ENCODE measurements at places on chromosomes 4 and X.

GRCh38 chrX:153609917-153610835 lies 11.2 kb upstream of the CCNQ start:
- DNase-seq, result peak; percentile 52

DNA sequence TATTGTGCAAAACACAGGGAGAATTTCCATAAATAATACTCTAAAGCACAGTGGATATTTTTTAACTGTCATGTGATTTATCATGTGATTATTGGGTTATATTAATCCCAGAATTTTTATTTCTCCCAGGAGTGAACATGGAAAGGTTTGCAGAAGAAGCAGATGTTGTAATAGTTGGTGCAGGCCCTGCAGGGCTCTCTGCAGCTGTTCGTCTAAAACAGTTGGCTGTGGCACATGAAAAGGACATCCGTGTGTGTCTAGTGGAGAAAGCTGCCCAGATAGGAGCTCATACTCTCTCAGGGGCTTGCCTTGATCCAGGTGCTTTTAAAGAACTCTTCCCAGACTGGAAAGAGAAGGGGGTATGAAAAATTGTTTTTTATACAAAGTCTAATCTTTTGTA lies 10.0 kb downstream of the ETFDH start:
- no peak for DNase-seq

GRCh38 chr4:142697320-142697719 lies 148.8 kb downstream of the INPP4B start:
- no peak for DNase-seq

DNA sequence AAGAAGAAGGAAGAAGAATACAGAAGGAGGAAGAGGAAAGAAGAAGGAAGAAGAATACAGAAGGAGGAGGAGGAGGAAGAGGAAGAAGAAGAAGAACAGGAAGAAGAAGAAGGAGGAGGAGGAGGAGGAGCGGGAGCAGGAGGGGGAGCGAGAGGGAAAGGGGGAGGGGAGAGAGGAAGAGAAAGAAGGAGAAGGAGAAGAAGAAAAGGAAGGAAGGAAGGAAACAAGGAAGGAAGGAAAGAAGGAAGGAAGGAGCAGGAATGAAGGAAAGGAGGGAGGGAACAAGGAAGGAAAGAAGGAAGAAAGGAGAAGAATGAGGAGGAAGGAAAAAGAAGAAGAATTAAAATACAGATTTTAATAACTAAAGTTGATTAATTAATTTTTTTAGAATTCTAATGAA lies 82.5 kb upstream of the PTPN13 start:
- DNase-seq, result no peak

- no peak for DNase-seq
These were observed 221.6 kb downstream of the AFAP1 start for GRCh38 chr4:7717946-7718490.

DNA sequence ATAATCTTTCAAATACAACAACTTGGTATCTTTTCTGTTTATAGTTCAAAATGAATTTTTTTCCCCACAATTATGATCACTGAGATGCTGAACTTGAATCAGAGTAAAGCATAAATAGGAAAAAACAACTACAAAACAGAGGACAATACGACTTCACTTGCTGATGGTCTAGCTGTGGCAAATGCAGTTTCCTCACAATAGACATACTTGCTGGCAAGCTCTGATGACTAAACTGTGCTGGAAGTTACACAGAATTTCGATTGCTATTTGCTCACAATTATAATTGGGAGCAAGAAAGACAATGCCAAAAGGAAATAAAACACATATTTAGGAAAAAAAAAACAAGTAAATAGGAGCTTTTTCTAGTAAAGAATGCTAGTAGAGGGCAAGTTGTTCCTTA lies 14.7 kb downstream of the VEGFC start:
- DNase-seq, result no peak

GRCh38 chr4:172055046-172055445 lies 241.8 kb downstream of the GALNTL6 start:
- no peak for DNase-seq

- DNase-seq, result no peak
These were observed 19.1 kb downstream of the ATP5ME start for GRCh38 chr4:654871-655463.

DNA sequence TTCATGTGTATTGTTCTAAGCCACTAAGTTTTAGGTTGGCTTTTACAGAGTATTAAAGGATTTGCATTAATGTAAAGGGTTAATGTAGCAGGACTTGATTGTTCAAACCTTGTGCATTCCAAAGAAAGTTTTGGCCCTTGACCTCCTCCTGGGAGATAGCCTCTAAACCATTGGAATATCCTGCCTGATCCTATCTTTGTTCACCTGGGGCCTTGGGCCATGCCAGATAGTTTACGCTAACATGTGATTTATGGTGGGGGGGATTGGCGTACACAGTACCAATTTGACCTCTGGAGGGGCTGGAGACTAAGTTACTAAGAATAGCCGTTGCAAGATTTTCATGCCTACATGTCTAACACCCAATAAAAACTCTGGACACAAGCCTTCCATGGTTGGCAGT lies 1002.7 kb upstream of the PABPC4L start:
- DNase-seq, result no peak

GRCh38 chr4:80814266-80814665 lies 216.2 kb upstream of the BMP3 start:
- no peak for DNase-seq

- DNase-seq, result no peak
These were observed 85.4 kb upstream of the ARMCX2 start for GRCh38 chrX:101745046-101745445.

GRCh38 chr4:36273276-36273675 lies 8.1 kb upstream of the DTHD1 start:
- DNase-seq, result no peak

DNA sequence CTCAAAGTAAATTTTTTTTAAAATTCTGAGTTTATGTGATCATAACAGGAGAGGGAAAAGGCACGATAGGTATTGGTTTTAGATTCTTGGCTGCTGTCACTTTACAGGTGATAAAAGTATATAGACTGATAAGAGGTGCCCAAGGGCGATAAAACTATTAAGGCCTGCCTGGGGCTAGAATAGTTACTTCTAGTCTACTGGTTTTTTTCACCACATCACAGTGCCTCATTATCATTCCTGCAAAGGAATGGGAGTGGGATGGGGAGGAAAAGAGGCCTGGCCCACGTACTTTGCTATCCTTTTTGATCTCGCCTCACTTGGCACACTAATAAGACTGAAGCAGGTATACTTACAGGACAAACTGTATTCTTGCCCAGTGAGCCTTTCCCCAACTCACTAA lies 46.6 kb downstream of the CXorf58 start:
- no peak for DNase-seq

GRCh38 chr4:118989098-118990080 lies 100.7 kb downstream of the SYNPO2 start:
- no peak for DNase-seq

DNA sequence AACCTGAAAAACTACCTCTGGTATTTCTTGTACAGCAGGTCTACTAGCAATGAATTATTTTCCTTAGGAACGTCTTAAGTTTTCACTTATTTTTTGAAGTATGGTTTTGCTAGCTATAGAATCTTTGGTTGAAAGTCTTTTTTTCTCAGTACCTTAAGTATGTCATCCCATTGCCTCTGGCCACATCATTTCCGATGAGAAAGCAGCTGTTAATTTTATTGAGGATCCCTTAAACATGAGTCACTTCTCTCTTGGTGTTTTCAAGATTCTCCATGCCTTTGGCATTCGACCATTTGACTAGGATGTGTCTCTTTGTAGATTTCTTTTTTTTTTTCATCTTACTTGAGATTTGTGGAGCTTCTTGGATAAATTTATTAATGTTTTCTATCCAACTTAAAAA lies 803.8 kb upstream of the AMOT start:
- no peak for DNase-seq

GRCh38 chrX:3161681-3162080 lies 120.4 kb downstream of the ARSF start:
- no peak for DNase-seq

GRCh38 chr4:180832073-180832472 lies 1411.1 kb upstream of the TENM3 start:
- no peak for DNase-seq

DNA sequence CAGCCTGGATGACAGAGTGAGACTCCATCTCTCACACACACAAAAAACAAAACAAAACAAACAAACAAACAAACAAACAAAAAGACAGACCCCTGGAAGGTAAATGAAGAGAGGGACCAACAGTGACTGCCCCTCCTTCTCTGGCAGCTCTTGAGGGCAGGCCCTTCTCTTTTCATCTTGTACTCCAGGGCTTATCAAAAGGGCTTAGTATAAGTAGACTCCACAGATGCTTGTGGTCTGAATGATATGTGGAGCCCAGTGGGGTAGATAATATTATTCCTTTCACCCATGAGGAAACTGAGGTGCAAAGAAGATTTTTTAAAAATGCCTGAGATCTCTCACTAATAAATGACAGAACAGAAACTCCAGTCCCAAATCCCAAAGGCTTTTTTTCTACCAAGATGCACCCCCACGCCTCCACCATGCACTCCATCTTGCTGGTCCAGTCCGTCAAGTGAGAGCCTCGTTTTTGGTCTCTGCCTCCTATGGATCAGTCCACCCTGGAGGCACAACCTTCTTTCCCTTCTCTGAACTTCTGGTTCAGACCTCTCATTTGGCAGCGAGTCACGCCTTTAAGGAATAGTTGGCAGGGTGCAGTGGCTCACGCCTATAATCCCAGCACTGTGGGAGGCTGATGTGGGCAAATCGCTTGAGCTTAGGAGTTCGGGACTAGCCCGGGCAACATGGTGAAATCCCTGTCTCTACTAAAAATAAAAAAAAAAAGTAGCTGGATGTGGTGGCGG lies 17.0 kb upstream of the CHRNA9 start:
- DNase-seq, result no peak

DNA sequence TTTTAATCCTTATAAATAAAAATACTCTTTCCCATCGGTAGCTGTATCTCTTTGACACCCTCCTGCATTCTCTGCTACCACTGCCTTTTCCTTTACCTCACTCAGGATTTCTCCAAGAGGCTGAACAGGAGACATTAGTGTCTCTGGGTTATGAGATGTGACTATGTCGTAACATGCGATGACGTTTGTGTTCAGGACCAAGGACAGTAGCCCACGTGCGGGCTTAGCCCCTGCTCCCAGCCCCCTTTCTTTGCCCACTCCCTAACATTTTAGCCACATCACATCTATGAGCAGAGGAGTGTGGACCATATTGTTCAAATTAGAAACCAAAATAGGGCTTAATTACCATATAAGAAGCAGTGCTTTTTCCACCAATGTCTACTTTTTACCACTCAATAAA lies 369.3 kb downstream of the FBXW7 start:
- no peak for DNase-seq

DNA sequence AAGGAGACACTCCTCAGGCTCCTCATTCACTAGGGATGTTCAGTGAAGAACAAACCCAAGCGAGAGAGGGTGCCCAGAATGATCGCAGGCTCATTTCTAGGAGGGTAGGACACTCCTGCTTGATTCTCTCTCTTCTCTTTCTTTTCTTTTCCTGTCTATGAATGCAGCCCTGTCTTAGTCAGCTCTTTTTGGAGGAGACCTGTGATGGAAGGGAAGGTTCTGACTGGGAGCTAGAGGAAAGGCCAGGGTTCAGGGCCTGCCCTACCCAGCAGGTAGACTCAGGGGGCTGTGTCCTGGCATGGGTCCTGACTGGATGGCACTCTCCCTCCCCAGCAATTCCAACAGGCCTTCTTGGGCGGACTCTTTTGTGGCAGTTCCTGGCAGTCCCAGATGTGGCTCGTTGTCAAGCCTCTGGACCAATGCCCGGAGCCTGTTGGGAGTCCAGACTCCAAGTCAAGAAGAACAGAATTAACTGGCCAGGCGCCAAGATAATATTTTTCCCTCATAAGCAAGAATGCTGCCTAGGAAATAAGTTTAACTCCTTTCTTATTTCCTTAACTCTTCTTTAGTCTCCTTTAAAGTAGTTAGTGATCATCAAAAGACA lies 139.4 kb upstream of the SCML1 start:
- no peak for DNase-seq

- DNase-seq, result no peak
These were observed 16.0 kb downstream of the NBDY start for GRCh38 chrX:56744996-56745395.

DNA sequence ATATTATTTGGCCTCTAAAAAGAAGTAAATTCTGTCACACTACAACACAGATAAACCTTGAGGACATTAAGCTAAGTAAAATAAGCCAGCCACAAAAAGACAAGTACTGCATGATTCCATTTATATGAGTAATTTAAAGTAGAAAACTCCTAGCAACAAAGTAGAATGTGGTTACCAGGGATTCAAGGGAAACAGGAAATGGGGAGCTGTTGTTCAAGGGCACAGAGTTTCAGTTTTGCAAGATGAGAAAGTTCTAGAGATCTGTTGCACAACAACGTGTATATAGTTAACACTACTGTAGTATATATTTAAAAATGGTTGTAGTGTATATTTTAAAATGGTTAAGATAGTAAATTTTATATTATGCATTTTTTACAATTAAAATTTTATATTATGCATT lies 25.4 kb downstream of the SEC31A start:
- DNase-seq, result no peak

DNA sequence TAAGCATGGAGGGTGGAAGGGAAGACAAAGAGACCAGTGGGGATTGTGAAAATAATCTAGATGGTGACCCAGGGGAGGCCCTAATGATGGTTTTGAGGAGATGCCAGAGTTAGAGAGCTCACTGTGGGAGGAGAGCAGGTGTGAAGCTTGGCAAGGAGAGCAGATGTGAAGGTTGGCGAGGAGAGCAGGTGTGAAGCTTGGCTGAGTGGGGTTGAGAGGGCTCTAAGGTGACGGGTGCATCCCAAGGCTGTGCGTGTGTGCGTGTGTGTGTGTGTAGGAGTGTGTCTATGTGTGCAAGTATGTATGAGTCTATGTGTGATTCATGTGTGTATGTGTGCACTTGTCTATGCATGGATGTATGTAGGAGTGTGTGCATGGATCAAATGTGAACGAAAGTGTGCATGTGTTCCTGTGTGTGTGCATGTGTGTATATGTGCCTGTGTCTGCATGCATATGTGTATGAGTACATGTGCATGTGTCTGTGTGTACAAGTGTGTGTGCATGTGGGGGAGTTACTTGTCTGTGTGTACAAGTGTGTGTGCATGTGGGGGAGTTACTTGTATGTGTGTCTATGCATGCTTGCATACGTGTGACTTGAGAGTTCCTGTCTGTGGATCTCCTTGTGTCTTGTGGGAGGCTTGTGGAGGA lies 72.0 kb downstream of the EVC start:
- no peak for DNase-seq

DNA sequence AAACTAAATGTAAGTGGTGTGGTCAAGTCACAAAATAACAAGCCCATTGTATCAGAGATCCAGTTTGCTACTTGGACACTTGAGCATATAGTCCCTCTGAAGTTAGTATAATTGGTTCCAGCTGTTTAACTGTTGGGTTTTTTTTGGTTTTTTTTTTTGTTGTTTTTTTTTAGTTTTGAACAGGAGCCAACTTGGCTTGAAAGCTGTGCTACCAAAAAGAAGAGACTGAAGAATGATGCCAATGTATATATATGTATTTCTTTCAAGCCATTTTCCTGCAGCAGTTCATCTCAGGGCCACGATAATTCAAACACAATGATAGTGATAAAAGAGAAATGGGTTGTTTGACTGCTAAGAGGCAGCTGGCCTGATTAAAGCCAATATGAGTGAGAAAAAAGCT lies 138.3 kb downstream of the PCDH18 start:
- no peak for DNase-seq

Measured in stimulated activated CD4-positive, alpha-beta T cell treated with anti-CD3 and anti-CD28 coated beads, TNF-alpha, amount 100 ng/mL, for 24 hours (primary cell).